ENCODE measurements at places on chromosomes 2 and 18.

DNA sequence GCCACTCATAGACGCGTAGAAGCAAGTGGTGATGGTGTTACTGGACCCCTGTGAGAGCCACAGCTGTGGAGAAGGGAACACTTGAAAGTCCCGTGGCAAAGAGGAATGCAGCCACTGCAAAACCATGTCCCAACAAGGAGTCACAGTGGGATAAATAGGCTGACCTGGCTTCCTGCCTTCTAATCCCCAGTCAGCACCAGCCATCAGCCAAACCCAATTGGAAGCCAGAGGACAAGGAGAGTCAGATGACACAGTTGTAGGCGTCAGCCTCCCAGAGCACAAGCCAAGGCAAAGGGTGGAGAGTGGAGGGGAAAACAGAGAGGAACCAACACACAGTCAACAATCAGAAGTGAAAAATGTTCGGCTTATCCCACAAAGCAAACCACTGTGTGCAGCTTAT, 5.5 kb upstream of the CYBRD1 start:
- no peak for DNase-seq
- H3K4me1 ChIP-seq = peaks cover 1% of the 10 kb centered on the region
- no peaks in the 10 kb centered on the region for H3K36me3 ChIP-seq
- H3K27ac ChIP-seq = no peak overlapping the region

GRCh38 chr18:43846299-43846698, 569.0 kb upstream of the SYT4 start:
- no peaks in the 10 kb centered on the region for H3K27me3 ChIP-seq
- no peaks in the 10 kb centered on the region for H3K36me3 ChIP-seq
- no peak overlapping the region for H3K27ac ChIP-seq

DNA sequence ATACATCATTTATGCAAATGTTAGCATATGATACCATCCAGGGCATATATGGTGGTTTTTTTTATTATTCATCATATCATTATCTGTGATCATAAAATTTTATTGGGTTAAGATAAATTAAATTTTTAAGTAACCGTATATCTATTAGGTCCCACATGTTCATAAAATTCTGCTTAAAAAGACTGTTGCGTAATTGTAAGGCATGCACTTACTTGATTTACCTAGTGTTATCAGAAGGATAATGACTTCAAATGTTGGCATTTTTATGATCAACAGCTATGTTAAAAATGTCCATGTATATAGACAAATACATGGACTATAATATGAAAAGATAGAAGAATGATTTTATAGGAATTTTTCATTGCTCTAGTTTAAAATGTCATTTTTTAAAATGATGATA, 1625.5 kb upstream of the CELF4 start:
- no peaks in the 10 kb centered on the region for H3K4me1 ChIP-seq
- DNase-seq = no peak
- no peaks in the 10 kb centered on the region for H3K27me3 ChIP-seq
- H3K27ac ChIP-seq = no peak overlapping the region
- H3K4me3 ChIP-seq = no peak overlapping the region
- no peaks in the 10 kb centered on the region for H3K36me3 ChIP-seq

- no peaks in the 10 kb centered on the region for H3K36me3 ChIP-seq
- H3K27ac ChIP-seq = no peak overlapping the region
- H3K27me3 ChIP-seq = no peaks in the 10 kb centered on the region
Measured at GRCh38 chr2:148970385-148970784, 68.1 kb upstream of the LYPD6B start.

- H3K27me3 ChIP-seq = no peaks in the 10 kb centered on the region
- no peaks in the 10 kb centered on the region for H3K36me3 ChIP-seq
- H3K27ac ChIP-seq = no peak overlapping the region
Measured at GRCh38 chr2:138059487-138060300, 95.4 kb downstream of the HNMT start.

DNA sequence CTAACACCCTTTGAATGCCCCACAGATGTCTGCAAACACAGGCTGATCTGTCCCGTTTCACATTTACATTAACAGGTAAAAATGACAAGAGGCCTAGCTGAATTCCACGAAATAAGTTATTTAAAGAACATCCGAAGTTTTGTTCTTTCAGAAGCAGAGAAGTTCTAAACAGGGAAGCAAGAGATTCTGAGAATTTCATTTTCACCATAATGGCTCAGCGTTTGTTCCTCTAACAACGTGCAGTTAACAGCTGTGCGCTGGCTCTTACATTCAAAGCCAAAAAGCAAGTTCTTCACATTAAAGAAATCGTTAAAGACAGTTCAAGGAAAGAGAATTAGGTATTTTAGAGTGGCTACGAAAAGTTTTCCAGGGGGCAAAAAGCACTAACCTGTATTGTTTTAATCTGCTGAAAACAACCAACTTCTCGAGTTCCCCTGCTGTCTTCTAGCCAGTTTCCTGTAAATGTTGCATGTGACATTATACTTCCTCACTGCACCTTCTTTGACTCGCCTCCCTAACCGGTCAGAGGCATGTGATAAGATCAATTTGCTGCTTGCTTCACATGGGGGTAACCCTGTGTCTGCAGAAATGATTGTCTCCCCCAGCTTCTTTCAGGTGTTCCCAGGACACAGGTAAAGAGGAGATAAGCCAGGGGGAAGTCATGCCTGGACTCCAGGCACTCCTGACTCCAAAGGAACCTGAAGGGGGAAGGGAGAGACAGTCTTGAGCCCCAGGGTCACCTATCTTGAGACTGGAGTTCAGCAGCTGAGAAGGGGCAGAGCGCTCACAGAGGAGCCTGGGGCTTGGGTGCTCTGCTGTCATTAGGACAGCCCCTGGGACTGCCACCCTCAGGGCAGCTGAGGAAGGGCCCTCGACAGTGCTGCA, 36.8 kb upstream of the WIPF1 start:
- peaks cover 8% of the 10 kb centered on the region for H3K36me3 ChIP-seq
- peak overlapping the region; percentile 83 for H3K27ac ChIP-seq
- H3K4me1 ChIP-seq = peaks cover 43% of the 10 kb centered on the region
- peak overlapping the region; percentile 77 for H3K4me3 ChIP-seq

GRCh38 chr2:144678736-144679135, 158.8 kb upstream of the ZEB2 start:
- peaks cover 28% of the 10 kb centered on the region for H3K4me1 ChIP-seq
- no peak overlapping the region for H3K4me3 ChIP-seq
- no peaks in the 10 kb centered on the region for H3K36me3 ChIP-seq
- H3K27me3 ChIP-seq = no peaks in the 10 kb centered on the region

- H3K27ac ChIP-seq = no peak overlapping the region
- no peaks in the 10 kb centered on the region for H3K27me3 ChIP-seq
- no peak overlapping the region for H3K4me3 ChIP-seq
- H3K4me1 ChIP-seq = no peaks in the 10 kb centered on the region
Measured at GRCh38 chr2:184558713-184559464, 39.4 kb upstream of the ZNF804A start.

- H3K4me1 ChIP-seq = peaks cover 4% of the 10 kb centered on the region
- H3K36me3 ChIP-seq = no peaks in the 10 kb centered on the region
- H3K27me3 ChIP-seq = no peaks in the 10 kb centered on the region
- no peak overlapping the region for H3K27ac ChIP-seq
Measured at GRCh38 chr2:37829202-37829601, 95.9 kb upstream of the RMDN2 start.

DNA sequence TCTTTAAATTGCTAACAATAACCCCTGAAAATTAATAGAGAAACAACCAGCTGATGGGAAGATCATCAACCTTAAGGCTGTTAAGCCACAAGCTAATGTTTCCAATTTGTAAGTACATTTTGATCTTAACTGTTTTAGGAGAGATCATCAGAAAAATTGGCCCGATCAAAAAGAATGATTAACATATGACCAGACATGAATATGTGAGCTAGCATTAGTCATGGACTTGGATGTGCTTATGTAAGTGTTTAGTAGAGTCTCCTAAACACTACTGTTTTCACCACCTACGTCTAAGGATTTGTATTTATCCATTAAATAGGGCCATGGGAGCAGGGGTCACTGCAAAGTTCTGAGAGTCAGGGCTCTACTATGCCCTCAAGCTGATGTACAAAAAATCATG, 4.3 kb downstream of the LMAN1 start:
- H3K36me3 ChIP-seq = peaks cover 6% of the 10 kb centered on the region
- no peak overlapping the region for H3K27ac ChIP-seq
- H3K4me3 ChIP-seq = no peak overlapping the region
- DNase-seq = no peak
- no peaks in the 10 kb centered on the region for H3K27me3 ChIP-seq
- peaks cover 9% of the 10 kb centered on the region for H3K4me1 ChIP-seq

- H3K4me1 ChIP-seq = peaks cover 91% of the 10 kb centered on the region
- no peaks in the 10 kb centered on the region for H3K36me3 ChIP-seq
Measured at GRCh38 chr2:42102024-42102590, 54.3 kb downstream of the PKDCC start.

GRCh38 chr18:2485983-2486382, 85.3 kb downstream of the METTL4 start:
- no peak for DNase-seq
- H3K36me3 ChIP-seq = no peaks in the 10 kb centered on the region
- no peak overlapping the region for H3K4me3 ChIP-seq
- no peaks in the 10 kb centered on the region for H3K4me1 ChIP-seq
- no peak overlapping the region for H3K27ac ChIP-seq

GRCh38 chr2:137223722-137224121, 458.4 kb downstream of the THSD7B start:
- no peak overlapping the region for H3K4me3 ChIP-seq
- no peak overlapping the region for H3K27ac ChIP-seq
- no peaks in the 10 kb centered on the region for H3K4me1 ChIP-seq
- no peaks in the 10 kb centered on the region for H3K27me3 ChIP-seq
- no peaks in the 10 kb centered on the region for H3K36me3 ChIP-seq

DNA sequence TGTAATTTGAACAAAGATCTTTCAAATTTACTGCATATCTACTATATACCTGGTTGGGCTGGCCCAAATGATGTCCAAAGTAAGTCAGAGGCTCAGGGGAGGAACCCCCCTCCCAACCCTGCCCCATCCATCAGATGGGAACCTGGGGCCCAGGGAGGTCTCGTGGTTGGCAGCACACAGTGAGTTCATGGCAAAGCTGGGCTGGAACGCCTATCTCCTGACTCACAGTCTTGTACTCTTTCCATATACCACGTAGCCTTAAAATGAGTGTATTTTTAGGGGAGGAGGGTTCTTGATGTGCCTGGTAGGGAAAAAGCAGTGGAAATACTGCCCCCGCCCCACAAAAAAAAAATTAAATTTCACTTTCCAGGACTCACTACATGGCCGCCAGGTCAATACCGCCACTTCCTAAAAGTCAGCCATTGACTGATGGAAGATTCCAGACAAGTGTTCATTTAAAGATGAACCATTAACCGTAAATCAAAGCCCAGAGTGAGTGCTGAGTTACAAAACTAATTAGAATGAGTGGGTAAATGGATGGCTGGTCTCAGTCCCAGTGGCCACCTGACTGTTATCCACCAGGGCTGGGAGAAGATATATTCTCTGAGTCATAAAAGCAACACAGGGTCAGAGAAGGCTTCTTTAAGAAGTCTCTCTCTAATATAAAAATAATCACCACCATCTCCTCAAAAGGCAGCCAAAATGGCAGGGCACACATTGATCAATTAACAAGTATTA, 80.5 kb downstream of the ZBTB7C start:
- H3K27ac ChIP-seq = no peak overlapping the region
- DNase-seq = no peak
- H3K4me3 ChIP-seq = no peak overlapping the region
- no peaks in the 10 kb centered on the region for H3K36me3 ChIP-seq
- H3K4me1 ChIP-seq = no peaks in the 10 kb centered on the region
- no peaks in the 10 kb centered on the region for H3K27me3 ChIP-seq

DNA sequence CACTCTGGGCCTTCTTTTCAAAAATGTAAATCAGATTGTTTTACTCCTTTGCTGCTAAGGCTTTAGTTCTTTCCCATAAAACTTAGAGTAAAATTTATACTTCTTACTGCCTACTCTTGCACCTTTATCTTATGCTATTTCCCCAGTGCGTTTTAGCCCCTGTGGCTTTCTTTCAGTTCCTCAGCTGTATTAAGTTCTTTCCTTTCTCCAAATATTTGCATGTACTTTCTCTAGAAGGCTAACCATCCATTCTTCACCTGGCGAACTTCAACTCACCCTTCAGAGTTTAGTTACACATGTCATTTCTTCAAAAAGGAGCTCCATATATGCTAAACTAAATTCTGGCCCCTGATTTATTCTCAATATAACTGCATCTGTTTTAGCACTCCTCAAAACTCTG, 160.7 kb downstream of the FSHR start:
- H3K27ac ChIP-seq = no peak overlapping the region
- peaks cover 10% of the 10 kb centered on the region for H3K4me1 ChIP-seq
- DNase-seq = no peak
- no peaks in the 10 kb centered on the region for H3K36me3 ChIP-seq

- no peak overlapping the region for H3K27ac ChIP-seq
- peak; percentile 53 for DNase-seq
- no peak overlapping the region for H3K4me3 ChIP-seq
- H3K27me3 ChIP-seq = peaks cover 11% of the 10 kb centered on the region
- no peaks in the 10 kb centered on the region for H3K36me3 ChIP-seq
Measured at GRCh38 chr18:48446582-48447225, 37.5 kb upstream of the ZBTB7C start.

- no peak overlapping the region for H3K4me3 ChIP-seq
- peaks cover 11% of the 10 kb centered on the region for H3K4me1 ChIP-seq
- DNase-seq = no peak
Measured at GRCh38 chr18:37222354-37222998, 343.1 kb downstream of the CELF4 start.

DNA sequence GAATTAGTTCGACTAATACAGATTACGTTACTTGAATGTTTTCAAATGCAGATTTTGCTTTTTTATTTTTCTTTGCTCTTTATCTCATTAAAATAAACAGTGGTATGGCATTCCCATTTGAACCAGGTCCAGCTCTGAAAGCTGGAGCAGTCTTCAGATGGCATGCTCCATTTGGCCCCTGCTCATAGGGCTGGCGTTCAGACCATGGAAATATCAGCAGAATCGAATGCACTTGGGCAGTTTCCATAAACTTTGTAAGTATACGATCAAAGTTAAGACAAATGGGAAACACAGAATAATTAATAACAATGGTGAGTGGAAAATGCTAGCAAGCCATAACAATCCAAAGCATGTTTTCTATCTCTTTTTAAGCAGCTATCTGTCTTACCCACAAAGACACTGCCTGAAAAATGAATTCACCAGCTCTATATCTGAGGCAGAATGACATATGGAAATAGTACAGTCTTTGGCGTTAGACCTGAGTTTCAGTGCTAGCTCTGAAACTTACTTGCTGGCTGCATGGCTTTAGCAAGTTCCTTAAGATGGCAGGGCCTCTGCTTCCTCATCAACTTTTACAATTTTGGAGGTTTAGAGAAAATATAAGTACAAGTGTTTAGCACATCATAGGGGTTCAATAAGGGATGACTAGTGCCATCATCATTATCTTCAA, 131.6 kb downstream of the BCL2 start:
- DNase-seq = no peak
- H3K4me3 ChIP-seq = no peak overlapping the region
- no peaks in the 10 kb centered on the region for H3K36me3 ChIP-seq

GRCh38 chr2:12589802-12590320, 126.9 kb upstream of the TRIB2 start:
- H3K27me3 ChIP-seq = no peaks in the 10 kb centered on the region
- H3K27ac ChIP-seq = no peak overlapping the region
- H3K36me3 ChIP-seq = no peaks in the 10 kb centered on the region
- DNase-seq = no peak
- H3K4me3 ChIP-seq = no peak overlapping the region

- no peaks in the 10 kb centered on the region for H3K27me3 ChIP-seq
- no peaks in the 10 kb centered on the region for H3K36me3 ChIP-seq
- no peak overlapping the region for H3K27ac ChIP-seq
- no peak overlapping the region for H3K4me3 ChIP-seq
Measured at GRCh38 chr2:238653431-238654109, 194.3 kb upstream of the TWIST2 start.

- H3K36me3 ChIP-seq = no peaks in the 10 kb centered on the region
- H3K4me3 ChIP-seq = no peak overlapping the region
- DNase-seq = no peak
- H3K4me1 ChIP-seq = no peaks in the 10 kb centered on the region
- H3K27me3 ChIP-seq = peaks cover 52% of the 10 kb centered on the region
Measured at GRCh38 chr18:57054891-57055290, 92.0 kb upstream of the BOD1L2 start.

All from B cell (primary cell).